Endothelial cell of umbilical vein (primary cell): ENCODE measurements at places on chromosomes 16 and 17. TPM values are rescaled to one million over a fixed set of nuclear protein-coding genes. Genes with fewer than 3 reads are reported as not detected.
A peak's percentile ranks its signal among the peaks of the same experiment; 100 is the strongest.

The HOXB7 gene
- 24.5 and 29.8 TPM in 2 replicates for total RNA-seq

DNA sequence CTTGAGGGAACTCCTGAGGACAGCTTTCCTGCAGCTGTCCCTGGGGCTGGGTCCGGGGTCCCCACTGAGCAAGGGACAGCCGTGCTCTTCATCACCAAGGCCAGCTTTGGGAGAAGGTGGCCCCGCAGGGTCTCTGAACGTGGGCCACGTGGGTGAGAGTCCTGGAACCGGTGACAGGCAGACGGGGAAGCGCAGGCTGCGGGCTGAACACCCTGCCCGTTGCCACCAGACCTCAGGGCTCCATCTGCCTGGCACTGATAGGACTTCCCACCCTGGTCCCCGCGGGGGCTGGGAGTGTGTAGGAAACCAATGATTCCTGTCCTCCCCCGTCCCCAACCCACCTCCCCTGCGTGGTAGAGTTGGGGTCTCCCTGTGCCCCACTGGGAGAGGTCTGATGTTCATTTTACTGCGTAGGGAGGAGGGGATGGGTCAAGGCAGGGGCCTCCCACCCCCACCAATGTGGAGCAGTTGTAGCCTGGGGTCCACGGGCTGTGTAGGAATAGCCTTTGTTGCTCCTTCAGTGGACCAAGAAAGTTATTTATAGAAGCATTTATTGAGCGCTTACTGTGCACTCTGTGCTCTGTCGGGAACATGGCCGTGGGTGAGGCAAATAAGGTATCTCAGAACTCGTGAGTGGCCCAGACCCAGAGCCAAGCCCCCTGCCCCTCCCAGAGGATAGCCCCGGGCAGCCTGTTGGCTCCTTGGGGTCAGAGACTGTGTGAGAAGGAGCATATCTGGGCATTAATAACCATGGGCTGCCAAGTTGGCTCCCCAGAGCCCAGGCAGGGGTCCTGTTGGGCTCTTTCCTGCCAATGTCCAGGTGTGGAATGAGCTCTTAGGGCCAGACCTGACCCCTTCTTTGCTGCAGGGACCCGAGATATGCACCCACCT, 1.3 kb downstream of the ADGRG1 start:
- H3K27ac ChIP-seq: peak overlapping the region; percentile 10
- no peaks in the 10 kb centered on the region for H3K27me3 ChIP-seq
- H3K4me1 ChIP-seq: peaks cover 58% of the 10 kb centered on the region
- peak overlapping the region; percentile 48 for H3K4me3 ChIP-seq
- no peaks in the 10 kb centered on the region for H3K36me3 ChIP-seq

The SNX20 gene
- not detected in 2 replicates for total RNA-seq

DNA sequence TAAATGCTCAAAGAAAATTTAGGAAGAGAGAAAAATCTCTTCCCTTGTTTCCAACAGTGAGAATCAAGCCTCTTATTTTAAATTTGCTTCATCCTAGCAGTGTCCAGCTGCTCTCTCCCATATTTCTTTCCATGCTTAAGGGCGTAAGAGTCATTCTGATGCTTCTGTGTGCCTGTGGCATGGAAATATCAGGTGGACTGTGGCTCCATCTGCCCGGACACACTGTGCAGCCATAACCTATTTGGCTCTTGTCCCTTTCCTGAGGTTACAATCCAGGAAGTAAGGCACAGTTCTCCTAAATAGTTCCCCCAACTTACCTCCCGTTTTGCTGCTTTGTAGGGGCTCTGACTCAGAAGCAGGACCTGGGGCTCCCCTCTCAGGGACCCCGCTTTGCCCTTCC, 6.3 kb upstream of the KRT222 start:
- H3K27ac ChIP-seq: no peak overlapping the region
- H3K36me3 ChIP-seq: no peaks in the 10 kb centered on the region
- no peak for DNase-seq
- H3K27me3 ChIP-seq: peaks cover 20% of the 10 kb centered on the region
- H3K4me1 ChIP-seq: no peaks in the 10 kb centered on the region

DNA sequence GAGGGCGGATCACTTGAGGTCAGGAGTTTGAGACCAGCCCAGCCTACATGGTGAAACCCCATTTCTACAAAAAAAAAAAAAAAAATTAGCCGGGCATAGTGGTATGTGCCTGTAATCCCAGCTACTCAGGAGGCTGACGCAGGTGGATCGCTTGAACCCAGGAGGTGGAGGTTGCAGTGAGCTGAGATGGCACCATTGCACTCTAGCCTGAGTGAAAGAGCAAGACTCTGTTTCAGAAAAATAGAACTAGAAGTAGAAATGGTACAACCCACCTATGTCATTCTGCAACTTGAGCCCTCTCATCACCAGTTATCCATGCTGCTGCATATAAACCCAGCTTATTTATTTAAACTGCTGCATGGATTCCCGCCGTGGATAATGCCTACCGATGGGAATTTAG, 1.6 kb downstream of the SCNN1B start:
- H3K27ac ChIP-seq: no peak overlapping the region
- no peak overlapping the region for H3K4me3 ChIP-seq
- DNase-seq: no peak
- H3K36me3 ChIP-seq: no peaks in the 10 kb centered on the region
- H3K27me3 ChIP-seq: peaks cover 20% of the 10 kb centered on the region

DNA sequence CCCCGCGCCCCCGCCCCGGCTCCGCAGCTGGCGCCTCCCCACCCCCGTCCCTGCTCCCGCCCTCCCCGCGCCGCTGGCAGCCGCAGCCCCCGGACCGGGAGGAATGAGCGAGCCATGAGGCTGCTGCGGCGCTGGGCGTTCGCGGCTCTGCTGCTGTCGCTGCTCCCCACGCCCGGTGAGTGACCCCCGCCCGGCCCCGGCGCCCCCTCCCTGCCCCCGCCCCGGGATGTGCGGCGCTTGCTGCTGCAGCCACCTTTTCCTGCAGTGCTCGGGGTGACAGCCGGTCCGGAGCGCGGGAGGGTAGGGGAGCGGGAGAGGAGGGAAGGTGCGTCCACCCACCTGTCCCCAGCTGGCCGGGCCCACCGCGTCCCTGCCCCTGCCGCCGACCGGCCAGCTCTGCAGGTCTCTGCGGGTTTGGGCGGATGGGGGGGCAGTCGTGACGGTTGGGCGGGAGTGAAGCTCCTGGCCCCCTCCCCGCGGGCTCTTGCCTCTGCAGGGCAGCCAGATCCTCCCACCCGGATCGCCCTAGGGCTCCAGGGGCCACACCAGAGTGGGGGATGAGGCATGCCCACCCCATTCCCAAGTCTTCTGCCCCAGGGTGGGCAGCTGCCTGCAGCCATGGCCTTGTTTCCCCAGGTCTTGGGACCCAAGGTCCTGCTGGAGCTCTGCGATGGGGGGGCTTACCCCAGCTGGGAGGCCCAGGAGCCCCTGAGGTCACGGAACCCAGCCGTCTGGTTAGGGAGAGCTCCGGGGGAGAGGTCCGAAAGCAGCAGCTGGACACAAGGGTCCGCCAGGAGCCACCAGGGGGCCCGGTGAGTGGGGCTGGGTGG, 513 bp downstream of the ADAM11 start:
- H3K36me3 ChIP-seq: no peaks in the 10 kb centered on the region
- peak overlapping the region; percentile 28 for H3K4me3 ChIP-seq
- H3K27ac ChIP-seq: no peak overlapping the region

The SCARF1 gene
- total RNA-seq: 91.5 and 93.7 TPM in 2 replicates

GRCh38 chr17:27622986-27623385, 8.0 kb upstream of the LGALS9 start:
- H3K27me3 ChIP-seq: no peaks in the 10 kb centered on the region
- H3K4me3 ChIP-seq: no peak overlapping the region
- DNase-seq: no peak
- H3K27ac ChIP-seq: no peak overlapping the region
- H3K36me3 ChIP-seq: peaks cover 9% of the 10 kb centered on the region
- peaks cover 13% of the 10 kb centered on the region for H3K4me1 ChIP-seq
